Trophoblast cell (in vitro differentiated cells and primary cell): ENCODE measurements at places on chromosomes 6 and 20.

DNA sequence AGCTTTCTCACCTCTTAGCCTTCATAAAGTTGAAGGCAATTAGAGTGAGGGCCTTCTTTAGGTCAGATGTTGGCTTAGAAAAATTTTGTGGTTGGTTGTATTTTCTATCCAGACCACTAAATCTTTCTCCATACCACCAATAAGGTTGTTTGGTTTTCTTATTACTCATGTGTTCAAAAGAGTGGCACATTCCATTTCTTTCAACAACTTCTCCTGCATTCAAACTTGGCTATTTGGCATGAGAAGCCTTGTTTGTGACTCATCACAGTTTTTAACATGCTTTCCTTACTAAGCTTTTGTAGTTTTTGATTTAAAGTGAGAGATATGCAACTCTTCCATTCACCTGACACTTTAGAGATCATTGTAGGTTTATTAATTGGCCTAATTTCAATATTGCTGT, 949.6 kb downstream of the TBC1D32 start:
- peak; percentile 1 for DNase-seq

GRCh38 chr6:35240838-35241801, 18.4 kb upstream of the ZNF76 start:
- peak; percentile 88 for DNase-seq

GRCh38 chr20:1528811-1529210, 28.7 kb downstream of the SIRPD start:
- peak; percentile 91 for DNase-seq

DNA sequence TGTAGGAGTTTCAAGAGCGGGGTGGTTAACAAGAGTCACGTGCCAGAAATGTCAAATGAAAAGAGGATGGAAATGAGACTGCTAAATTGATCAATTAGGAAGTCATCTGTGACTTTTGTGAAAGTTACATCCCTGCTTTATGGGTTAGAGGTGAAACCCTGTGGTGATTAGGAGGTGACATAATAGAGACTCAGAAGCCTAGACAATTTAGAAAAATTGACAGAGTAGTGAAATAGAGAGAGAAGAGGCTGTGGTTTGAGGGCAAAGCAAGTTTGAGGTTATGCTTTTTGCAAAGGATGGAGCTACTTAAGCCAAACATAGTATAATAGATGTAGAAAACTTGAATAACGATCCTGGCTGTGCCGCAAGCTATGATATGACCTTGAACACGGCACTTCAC, 71.8 kb downstream of the IMPG1 start:
- DNase-seq = no peak

DNA sequence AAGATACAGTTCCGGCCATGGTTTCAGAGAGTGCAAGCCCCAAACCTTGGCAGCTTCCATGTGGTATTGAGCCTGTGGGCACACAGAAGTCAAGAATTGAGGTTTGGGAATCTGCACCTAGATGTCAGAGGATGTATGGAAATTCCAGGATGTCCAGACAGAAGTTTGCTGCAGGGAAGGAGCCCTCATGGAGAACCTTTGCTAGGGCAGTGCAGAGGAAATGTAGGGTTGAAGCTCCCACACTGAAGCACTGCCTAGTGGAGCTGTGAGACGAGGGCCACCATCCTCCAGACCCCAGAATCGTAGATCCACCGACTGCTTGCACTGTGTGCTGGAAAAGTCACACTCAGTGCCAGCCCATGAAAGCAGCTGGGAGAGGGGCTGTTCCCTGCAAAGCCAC, 267.5 kb downstream of the OGFRL1 start:
- DNase-seq = no peak

- DNase-seq = no peak
These were observed 88.5 kb upstream of the SIM1 start for GRCh38 chr6:100553243-100553642.

GRCh38 chr6:150214310-150214709, 71.5 kb downstream of the PPP1R14C start:
- DNase-seq = no peak

- no peak for DNase-seq
These were observed 290.9 kb downstream of the CD83 start for GRCh38 chr6:14408446-14408845.

DNA sequence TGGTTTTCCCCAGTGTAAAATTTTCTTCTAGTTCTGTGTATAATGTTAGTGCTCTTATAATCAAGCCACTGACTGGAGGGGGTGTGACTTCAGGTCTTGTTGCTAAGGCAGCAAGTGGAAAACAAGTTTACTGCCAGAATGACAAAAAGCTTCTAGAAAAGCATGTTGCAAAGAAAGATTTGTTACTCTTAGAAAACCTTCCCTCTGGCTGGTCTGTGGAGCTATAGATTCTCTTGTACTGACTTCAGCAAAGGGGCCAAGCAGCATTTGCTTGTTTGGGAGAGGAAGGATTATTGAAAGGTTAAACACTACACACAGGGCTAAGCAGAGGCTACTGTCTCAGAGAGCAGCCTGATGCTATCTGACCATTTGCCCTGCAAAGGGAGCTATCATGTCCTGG, 288.8 kb downstream of the BTBD9 start:
- no peak for DNase-seq

GRCh38 chr6:156948807-156949206, 171.6 kb downstream of the ARID1B start:
- peak; percentile 84 for DNase-seq

- DNase-seq = no peak
These were observed 7.4 kb downstream of the PFDN4 start for GRCh38 chr20:54215157-54215789.

GRCh38 chr6:5315881-5316280, 54.6 kb downstream of the FARS2 start:
- DNase-seq = no peak

DNA sequence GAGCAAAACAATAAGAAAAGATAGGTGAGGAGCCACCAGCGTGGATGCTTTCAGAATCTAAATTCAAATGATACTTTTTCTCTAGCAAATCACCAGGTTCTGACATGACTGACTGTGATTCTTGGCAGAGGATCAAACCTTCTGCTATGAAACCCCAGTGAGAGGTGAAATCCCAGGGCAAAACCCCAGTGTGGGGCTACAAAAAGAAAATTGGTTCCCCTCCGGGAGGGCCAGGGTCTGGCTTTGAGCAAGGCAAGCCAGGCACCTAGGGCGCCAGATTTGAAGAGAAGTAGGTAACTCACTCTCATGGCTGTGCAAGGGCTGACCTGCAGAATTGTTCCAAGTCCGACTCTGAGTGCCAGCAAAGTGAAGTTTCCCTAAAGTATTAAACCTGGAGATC, 20.2 kb upstream of the RALGAPA2 start:
- no peak for DNase-seq

- no peak for DNase-seq
These were observed 11.4 kb upstream of the SNX9 start for GRCh38 chr6:157811476-157812173.

DNA sequence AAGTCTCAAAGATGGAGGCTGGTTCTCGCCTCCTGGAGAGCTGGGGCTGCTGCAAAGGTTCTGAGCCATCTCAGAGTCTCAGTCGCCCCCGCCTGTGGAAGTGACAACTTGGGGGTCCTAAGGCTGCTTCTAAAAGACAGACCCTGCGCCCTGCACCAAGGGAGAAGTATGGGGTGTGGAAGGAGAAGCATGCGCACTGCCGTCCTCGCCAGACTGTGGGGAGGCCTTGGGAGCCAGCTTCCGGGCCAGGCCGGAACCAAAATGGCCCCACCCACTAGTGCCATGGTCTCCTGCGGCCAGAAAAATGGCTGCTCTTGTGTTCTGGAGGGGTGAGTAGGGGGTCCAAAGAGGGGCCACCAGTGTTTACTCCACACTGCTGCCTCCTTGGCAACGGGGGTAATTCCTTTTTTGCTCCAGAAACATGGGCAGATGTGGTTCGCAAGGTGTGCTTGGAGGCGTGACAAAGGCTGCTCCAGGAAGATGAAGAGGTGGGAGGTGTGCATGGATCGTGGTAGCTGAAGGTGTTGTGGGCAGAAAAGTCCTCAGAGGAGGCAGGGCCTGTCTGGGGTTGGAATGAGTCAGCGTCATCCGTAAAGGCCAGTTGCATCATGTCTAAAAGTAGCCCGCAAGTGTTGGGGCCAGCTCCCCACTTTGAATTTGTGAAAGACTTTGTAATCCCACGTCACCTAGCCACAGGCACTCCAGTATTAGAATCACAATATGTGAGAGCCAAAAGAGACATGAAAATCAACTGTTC, 329.8 kb upstream of the SOX4 start:
- peak; percentile 21 for DNase-seq

- DNase-seq = no peak
These were observed 77.1 kb upstream of the EMILIN3 start for GRCh38 chr20:41443691-41444090.

DNA sequence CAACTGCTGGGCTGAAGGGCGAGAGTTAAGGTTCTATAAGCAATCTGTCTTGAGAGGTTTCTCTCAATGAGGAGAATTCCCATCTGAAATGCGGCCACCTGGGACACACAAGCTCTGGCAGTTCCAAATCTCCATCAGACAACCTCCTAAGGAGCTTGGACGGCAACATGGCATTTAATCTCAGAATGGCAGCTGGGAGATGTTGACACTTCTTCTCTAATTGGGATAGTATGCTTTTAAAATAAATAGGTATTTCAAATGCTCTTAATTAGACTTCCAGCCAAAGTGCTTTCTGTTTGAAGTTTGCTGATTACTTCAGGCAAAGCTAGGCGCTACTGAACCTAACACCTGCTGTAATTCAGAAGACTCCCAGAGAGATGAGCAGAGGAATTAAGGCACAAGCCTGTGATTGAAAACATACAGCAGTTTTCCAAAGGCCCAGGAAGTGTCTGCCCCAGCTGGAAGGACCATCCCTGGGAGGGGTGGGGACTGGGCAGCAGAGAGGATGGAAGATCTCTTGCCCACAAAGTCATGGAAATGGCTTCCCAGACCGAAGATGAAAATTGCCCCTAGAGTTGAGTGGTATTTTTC, 59.1 kb upstream of the KCNK16 start:
- DNase-seq = no peak

- no peak for DNase-seq
These were observed 98.2 kb downstream of the BCAS1 start for GRCh38 chr20:53972179-53972578.

- no peak for DNase-seq
These were observed 444.4 kb upstream of the MARCKS start for GRCh38 chr6:113412589-113413357.

GRCh38 chr20:53258741-53259140, 286.6 kb downstream of the TSHZ2 start:
- peak; percentile 97 for DNase-seq

DNA sequence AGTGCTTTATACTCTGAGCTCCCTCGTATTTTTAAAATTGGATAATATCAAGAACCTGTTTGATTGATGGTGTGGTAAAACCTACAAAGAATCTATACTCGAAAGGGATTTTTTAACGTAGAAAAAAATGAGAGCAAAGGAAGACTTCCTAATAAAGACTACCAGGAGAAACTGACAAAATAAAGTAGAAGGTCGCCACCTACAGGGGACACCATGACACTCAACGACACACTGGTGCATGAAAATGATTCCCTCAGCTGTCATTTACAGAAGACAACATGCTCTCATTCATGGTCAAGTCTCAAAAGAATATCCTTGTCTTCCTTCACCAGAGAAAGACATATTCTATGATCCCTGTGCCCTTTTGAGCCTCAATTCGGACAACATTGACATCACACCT, 10.1 kb upstream of the NHSL1 start:
- DNase-seq = peak; percentile 32

DNA sequence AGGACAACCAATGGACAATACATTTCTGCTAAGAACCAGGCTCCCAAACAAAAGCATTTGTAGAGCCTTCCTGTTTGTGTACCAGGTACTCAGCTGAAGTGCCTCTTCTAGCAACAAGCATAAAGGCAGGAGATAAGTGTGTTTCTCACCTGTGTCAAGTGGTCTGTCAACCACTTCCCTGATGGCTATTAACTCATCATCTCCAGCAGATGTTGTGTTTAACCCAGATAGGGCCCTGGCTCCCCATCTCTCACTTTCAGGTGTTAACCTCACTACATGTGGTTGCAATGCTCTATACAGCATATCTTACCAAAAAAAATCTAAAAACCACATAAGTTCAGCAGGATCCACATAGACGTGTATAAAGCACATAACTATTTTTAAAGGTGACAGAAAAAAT, 9.6 kb upstream of the IL17A start:
- no peak for DNase-seq

DNA sequence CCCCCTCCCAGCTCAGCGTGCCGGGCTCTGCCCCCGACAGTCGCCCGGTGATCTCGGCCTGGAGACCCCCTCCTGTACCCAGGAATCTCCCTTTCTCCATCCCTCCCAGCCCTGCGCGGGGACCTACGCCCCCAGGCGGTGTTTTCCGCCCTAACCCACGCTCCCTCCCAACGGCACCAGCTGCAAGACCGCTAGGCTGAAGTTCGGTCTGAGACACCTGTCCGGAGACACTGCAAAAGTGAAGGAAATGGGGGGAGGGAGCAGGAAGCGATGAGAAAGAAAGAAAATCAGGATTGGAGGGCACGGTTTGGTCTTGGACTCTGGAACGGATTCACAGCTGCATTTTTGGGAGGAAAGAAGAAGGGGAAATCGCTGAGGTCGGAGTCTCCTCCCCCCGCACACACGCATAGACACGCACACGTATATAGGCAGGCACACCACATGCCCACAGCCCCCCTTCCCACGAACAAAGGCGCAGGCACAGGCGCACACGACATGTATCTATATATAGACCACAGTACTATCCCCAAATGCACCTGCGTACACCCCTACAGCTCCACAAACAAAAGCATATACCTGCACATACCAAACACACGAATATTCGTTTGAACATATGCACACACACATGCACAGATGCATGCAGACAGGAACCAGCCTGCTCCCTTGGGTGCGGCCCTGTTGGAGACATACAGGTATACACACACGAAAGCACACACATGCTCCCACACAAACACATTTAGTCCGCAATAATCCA, 1.0 kb downstream of the SLC32A1 start:
- DNase-seq = no peak

DNA sequence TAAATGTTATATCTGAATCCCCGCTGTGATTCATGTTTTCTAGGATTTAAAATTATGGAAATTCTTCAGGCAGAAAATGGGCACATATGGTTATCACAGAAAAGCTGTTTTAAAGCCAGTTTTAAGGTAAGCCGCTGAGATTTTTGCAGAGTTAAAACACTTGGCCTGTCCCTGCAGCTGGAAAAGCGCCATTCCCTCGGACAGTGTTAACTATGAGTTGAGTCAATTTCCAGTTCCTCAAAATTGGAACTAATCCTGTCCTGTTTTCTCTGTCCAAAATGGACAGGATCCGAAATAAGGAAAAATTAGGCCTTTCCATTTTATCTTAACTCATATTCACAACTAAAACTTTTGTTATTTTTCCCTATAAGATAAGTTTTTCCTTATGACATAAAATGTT, 225.2 kb downstream of the SAMD5 start:
- no peak for DNase-seq

DNA sequence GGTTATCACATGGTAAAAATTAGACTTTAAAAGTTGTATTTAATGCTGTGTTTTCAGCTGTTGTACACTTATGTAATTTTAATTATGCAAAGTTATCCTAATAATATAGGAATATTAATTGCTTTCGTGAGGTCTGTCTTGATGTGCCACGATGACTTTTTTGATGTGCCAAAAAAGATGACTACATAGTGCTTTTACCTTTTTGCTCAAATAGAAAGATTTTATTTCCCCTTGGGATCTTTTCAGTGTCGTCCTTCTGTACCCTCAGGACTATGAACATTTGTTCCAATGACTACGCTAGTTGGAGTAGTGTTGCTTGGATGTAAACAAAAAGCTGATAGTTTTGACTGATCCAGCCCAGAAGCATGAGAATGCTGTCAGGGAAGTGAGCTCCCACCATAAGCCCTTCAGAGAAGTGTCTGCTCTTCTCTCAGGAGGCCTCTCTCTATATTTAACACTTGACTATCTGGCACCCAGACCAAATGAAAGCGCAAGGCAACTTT, 1.2 kb upstream of the CD164 start:
- DNase-seq = peak; percentile 41
